Activated T-cell treated with anti-CD3 and anti-CD28 coated beads for 4 hours (primary cell): ENCODE measurements at places on chromosomes 4 and X.

DNA sequence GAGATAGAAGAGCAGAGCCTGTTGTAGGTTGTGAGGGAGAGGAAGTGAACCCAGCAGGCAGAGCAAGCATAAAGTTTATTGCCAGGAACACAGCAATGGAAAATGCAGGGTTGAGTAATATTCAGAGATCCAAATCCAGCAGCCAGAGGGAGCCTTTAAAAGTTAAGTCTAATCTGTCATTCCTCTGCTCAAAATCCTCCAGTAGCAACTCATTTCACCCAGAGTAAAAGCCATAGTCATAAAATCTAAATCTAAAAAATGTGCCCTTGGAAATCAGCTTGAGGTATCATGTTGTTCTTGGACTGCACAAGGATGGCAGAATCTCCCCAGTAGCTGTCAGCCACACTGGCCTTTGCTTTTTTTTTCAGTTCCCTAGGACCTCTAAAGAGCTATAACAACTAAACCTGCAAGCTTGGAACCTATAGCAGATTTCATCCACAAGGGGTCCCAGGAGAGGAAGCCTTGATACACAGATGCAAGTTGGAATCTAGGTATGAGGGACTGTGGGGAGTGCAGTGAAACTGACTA lies 62.9 kb upstream of the FRAS1 start:
- no peak for DNase-seq

DNA sequence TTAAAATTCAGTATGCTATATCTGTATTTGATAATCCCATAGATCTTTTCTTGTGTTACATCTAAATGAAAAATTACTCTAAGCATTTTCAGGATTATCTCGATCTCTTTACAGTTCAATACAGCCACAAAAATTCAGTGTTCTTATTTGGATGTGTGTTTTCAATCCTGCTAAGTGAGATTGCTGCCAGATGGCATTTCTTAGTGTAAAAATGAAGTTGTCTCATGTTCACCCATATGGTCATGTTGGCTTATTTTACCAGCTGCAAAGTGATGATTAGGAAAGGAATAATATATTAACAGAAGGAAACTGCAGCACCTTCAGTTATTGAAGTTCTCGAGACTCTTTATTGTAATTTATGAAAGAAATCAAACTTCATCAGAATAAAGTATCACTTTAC lies 12.1 kb upstream of the FAM47A start:
- DNase-seq: no peak

DNA sequence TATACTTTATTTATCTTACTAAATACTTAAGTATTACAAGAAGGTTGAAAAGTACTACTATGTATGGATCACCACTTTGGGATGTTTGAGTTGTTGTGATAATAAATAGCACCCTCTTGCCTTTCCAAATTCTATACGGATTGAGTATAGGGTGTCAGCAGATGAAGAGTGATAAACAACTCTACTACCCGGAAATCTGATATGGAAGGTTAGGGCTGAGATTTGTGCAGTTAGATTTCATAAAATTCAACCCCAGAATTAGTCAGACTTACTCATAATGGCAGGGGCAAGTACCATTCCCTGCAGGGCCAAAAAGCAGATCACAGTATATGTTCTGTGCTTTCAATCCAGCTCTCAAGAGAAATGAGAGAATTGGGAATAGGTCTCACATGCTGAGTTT lies 1008.9 kb upstream of the PCDH7 start:
- no peak for DNase-seq

DNA sequence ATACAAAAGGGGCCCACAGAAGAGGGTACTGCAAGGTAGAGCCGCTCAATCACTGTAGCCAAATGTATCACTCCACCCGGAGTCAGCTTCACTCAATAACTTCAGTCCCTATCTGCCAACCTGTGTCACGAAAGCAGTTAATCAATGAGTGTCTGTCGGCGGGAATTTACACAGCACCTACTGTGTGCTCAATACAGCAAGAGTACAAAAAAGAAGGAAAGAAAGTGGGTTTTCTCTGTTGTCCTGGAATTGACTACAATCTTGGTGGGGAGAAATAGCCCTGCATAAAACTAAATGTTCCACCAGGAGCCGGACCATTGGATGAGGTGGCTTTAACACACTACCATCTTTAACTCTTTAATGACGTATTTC lies 780 bp upstream of the NKRF start:
- no peak for DNase-seq

GRCh38 chrX:141936080-141936479 lies 32.4 kb downstream of the MAGEC1 start:
- no peak for DNase-seq

- DNase-seq: no peak
These were observed 65.7 kb upstream of the PAGE1 start for GRCh38 chrX:49761481-49761880.

DNA sequence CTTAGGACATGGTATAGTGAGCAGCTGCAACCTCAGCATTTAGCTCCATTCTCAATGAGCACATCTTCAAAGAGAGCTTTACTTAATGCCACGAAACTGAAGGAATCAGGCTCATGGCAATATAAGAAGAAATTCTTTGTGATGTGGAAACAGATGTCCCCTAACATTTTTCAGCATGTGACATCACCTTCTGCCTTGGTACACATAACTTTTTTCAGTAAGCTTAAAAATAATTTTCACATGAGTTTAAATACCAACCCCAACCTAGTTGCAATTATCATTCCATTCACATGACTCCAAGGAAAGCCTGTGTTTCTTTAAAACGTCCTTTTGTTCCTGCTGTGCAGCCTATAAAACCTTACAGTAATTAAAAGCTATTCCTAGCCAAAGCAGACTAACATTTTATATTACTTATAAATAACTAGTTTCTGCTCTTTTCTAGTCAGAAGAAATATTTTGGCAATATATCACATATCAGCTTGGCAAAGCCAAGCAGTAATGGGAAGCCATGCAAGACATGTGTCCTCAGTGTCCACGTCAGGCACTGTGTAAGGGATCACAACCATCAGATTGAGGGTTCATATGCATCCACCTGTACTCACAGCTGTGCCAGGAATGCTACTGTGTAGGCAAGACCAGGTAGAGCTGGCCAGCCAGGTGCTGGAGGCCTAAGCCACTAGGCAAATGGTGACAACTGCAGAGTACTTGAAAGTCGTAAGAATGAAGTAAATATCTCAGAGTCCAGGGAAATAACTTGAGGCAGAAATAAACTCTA lies 466.6 kb downstream of the INPP4B start:
- no peak for DNase-seq

GRCh38 chrX:55907968-55908607 lies 190.5 kb downstream of the RRAGB start:
- DNase-seq: peak; percentile 5

DNA sequence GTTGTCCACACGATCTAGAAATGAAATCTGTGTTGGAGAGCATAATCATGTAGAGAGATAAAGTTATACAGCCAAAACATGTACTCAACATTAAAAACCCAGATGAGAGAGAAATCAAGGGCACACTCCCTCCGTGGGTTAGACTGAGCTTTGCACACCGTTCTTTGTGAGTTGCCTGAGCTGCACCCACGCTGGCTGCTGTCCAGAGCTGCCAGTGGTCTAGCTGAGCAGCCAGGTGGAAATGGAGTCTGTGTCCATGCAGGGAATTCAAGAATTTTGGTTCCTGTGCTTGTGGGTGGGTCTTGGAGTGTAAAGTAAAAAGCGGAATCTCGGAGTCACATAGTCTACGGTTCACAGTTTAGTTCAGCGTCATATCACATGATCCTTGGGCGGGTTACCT lies 84.6 kb downstream of the GPR143 start:
- DNase-seq: no peak

DNA sequence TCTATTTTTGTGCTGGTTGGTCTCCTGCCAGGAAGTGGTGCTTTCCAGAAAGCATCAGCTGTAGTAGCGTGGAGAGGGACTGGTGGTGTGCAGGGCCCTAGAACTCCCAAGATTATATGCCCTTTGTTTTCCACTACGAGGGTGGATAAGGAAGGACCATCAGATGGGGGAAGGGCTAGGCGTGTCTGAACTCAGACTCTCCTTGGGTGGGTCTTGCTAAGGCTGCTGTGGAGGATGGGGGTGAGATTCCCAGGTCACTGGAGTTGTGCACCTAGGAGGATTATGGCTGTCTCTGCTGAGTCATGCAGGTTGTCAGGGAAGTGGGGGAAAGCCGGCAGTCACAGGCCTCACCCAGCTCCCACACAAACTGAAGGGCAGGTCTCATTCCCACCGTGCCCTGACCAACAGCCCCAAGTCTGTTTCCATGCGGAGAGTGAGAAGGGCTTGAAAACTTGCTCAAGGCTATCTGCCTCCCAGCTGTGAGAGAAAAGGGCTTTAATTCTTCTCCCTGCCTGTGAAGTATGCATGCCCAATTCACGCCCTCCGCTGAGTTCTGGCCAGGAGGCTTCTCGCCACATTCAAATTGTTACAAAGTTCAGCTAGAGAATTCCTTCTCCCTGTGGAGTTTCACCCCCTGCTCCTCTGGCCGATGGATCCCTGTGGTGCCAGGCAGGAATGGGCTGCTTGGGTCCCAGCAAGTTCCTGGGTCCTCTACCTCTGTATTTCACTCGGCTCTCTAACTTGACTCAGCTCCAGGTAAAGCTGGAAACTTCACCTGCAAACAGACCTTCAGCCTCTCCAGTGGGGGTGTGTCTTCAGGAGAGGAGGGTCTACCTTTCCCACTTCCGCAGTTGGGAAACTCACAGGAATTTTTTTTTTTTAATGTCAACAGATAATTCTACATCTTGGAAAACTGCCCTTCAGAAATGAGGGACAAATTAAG lies 7.7 kb upstream of the CSTF2 start:
- DNase-seq: no peak
